ENCODE measurements at places on chromosomes 7 and 10.

DNA sequence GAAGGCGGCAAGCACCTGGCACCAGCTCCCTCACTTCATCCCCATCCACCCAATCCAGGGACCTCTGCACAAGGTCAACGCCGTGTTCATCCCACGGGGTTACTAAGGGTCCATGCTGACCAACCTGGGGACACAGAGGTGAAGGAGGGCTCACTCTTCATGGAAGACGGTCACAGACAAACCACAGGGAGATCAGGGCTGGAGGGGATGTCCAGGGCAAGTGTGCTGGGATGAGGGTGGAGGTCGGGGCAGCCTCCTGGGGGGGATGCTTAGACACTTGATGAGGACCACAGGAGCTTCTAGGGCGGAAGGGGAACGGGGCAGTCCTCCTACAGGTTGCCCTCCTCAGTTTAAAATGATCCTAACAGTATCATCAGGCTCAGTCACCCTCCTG, 46.7 kb downstream of the FAM53B start:
- no peak for DNase-seq

DNA sequence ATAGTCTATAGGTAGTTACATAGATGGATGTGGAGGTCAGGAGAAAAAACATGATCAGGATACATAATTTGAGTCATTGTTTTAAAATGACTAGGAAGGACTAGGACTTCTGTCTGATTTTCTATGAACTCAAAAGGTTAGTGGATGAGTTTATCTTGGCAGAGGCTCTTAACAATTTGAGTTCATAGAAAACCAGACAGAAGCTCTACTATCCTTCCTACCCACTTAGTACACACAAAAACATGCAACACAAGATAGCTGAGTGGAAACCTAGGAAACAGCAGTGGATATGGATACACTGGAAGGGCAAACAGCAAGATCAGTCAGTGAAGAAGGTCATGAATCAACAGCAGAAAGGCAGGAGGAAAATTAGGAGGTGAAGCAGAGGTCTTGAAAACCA, 84.6 kb downstream of the VPS50 start:
- no peak for DNase-seq

GRCh38 chr10:73768881-73769280, 13.0 kb upstream of the CHCHD1 start:
- DNase-seq = no peak

GRCh38 chr10:103895411-103896186, 22.4 kb downstream of the STN1 start:
- peak; percentile 75 for DNase-seq

- no peak for DNase-seq
Measured at GRCh38 chr10:106424981-106425380, 739.5 kb downstream of the SORCS1 start.

GRCh38 chr7:100674411-100675104, 1.0 kb downstream of the GNB2 start:
- DNase-seq = no peak

GRCh38 chr10:127964621-127965020, 57.7 kb downstream of the PTPRE start:
- no peak for DNase-seq

DNA sequence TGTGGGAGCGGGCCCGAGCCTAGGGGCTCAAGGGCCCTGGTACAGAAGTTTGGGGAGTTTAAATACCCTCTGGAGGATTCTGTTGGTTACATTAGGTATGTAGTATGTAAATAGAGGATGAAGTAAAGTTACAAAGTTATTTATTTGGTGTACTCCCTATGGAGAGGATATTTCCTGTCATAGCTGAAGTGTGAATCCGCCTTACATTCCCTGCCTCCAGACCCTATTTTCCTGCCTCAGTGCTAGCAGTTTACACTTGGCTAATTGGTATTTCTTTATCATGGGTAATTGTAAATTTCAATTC, 60.6 kb upstream of the KLF14 start:
- no peak for DNase-seq

DNA sequence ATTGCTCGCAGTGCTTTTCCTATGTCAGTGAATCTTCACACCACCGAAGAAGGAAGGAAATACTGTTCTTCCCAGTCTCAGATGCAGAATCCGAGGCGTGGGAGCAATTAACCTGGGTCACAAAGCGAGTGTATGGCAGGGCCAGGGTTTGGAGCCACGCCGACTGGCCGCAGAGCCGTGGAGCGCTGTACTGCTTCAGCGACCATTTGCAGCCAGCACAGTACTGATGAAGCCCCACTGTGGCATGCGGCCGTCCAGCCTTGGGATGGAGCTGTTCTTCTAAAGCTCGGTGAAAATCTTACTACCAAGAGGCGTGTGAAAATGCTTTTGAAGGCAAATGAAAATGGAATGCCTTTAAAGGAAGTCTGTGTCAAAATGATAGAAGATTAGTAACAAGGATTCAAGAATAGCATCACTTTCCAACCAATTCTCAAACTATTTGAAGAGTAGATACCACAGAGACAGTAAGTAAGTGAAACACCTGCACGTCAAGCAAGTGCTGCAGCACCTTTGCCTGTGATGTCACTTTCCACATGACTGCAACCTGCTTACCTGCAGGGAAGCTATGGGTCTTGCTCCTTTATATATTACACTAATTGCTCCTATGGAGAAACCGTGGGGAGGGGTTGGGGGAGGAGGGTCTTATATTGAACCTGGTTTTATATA, 4.9 kb downstream of the PPP2R2D start:
- no peak for DNase-seq

GRCh38 chr7:137772748-137773147, 74.0 kb downstream of the DGKI start:
- DNase-seq = peak; percentile 83

DNA sequence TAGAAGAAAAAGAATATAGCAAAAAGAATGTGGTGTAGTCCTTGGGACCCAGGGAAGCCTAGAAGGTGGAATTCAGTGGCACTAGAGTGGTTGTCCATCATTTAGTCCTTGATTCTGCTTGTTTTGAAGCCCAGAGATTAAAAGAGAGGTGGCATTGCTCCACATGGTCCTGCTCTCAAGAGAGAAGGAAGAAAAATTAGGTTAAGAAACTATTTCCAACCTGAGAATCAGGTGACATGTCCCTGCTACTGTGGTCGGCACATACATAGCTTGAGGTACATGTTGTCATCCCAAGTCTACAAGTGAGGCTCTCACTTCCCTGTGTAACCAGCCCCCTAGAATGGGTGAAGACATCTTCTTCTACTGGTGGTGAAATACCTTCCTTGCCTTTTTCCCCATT, at the start of gene OR9A2:
OR9A2 (minus strand) TSS at position 101 of the 400 bp plus-strand sequence; CDS start at position 101, 0 bp downstream.
- DNase-seq = no peak

DNA sequence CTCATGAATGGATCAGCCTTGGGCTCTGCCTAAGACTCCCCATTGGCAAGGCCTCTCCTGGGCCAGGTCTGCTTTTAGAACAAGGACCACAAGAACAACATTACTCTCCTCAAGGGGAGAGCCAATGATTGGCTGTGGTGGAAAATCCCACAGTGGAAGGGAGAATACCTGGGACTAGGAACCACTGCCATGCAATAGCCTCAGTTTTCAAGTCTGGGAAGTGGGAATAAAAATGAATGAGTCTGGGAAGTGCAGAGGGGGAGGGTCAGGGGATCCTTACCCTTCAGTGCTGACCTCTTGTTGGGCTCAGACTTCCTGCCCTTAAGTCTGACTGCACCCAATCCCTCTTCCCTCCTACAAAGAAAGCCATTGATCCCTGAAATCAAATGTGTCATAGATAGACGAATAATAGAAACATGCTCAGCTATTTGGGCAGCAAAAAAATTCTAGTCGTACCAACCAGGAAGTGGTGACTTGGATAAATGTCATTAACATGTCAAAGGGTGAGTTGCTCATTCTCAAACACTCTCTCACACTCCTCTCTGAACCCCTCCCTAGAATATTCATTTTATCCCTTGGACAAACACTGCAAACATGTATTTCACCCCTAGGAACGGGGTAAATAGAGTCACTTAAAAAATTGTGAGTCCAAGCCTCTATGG, 123.6 kb downstream of the SH3PXD2A start:
- DNase-seq = peak; percentile 44

- no peak for DNase-seq
Measured at GRCh38 chr10:24417053-24417452, 208.1 kb downstream of the KIAA1217 start.

DNA sequence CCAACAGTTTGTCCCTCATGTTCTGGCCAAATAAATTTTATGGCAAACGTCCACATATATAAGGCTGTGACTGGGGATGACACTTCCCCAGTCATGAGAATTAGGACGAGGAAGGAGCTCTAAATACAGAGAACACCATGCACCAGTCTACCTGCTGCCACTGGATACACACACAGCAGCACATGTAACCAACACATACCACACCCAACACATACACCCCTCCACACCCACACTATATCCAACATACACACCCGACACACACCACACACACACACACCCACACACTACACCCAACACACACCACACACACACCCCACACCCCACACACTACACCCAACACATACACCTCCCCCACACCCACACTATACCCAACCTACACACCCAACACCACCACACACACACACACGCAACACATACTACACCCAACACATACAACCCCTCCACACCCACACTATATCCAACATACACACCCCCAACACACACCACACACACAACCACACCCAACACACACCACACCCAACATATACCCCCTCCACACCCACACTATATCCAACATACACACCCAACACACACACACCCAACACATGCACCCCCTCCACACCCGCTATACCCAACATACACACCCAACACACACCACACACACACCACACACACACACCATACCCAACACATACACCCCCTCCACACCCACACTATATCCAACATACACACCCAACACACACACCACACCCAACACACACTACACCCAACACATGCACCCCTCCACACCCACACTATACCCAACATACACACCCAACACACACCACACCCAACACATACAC, 74.1 kb downstream of the HIPK2 start:
- no peak for DNase-seq

DNA sequence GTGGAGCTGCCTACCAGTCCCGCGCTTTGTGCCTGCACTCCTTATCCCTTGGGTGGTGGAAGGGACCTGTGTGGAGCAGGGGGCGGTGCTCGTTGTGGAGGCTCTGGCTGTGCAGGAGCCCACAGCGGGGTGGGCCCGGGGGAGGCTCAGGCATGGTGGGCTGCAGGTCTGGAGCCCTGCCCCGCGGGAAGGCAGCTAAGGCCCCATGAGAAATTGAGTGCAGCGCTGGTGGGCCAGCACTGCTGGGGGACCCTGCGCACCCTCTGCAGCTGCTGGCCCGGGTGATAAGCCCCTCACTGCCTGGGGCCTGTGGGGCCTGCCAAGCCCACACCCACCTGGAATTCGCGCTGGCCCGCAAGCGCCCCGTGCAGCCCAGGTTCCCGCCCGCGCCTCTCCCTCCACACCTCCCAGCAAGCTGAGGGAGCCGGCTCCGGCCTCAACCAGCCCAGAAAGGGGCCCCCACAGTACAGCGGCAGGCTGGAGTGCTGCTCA, 859.6 kb upstream of the KCND2 start:
- DNase-seq = no peak
